ENCODE measurements at places on chromosomes 2 and 18.
A peak's percentile ranks its signal among the peaks of the same experiment; 100 is the strongest.

DNA sequence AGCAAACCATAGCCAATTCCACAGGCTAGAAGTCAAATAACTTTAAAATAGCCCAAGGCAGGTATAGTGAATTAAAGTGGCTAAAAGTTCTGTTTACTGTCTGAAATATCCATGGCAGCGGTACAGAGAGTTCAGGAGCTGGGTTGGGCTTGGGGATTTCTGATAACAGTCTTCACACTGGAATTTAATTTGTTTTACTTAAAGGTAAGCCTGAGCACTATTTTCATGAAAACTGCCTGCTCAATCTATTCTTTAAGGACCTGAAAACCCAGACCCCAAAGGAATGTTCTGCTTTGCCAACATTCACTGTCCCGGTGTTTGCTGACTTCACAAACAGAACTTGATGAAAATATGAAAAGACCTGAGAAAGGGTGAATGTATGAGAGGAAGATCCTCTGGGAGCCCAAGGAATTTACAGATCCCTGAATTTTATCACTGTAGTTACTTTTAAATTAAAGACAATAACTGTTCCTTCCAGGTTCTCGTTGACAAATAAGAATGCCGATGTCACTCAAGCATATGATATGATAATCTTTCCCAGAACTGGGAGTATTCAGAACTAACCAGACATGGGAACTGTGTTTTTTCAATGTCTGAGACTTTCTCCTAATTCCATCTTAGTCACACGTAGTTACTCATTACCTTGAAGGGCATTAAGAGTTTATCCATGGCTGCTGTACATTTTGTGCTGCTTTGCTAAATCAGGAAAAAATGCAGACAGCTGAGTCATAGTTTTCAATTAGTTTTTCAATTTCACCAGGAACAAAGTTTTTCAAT lies 28.3 kb upstream of the ITGB6 start:
- peak; percentile 94 for DNase-seq

- DNase-seq: no peak
Observed at GRCh38 chr2:241853651-241854341, 4.9 kb downstream of the PDCD1 start.

- DNase-seq: no peak
Observed at GRCh38 chr2:237972936-237973335, 6.1 kb downstream of the UBE2F start.

DNA sequence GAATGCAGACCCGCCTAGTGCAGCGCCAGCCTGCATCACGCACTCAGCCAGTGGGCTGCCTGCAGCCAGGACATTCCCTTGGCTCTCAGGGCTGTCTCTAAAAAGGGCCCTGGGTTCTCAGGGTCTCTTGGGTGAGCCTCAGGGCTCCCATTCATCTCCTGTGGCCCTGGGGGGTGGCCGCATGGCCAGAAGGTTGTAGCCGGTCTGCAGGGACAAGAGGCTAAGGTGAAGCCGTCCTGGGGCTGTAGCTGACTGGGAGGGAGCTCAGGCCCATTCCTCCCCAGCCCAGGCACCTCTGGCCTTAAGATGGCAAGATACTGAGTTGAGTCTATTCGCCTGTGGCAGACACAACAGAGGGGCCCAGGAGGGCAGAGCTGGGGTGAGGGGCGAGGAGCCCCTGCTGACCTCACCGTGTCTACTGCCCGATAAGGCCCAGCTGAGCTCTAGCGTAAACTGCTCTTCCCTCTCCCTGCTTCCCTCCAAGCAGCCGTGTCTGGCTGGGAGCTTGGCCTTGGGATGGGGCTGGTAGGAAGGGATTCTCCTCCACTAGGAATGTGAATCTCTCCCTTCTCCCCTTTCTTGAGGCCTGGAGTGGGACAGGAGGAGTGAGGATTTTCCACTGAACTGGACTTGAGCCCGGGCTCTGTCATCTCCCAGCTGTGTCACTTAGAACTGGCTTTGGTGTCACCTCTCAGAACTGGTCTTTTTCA lies 37.9 kb downstream of the INHBB start:
- DNase-seq: no peak

- DNase-seq: no peak
Observed at GRCh38 chr2:172373766-172374165, 53.6 kb upstream of the ITGA6 start.

- no peak for DNase-seq
Observed at GRCh38 chr2:239732666-239733010, 292.5 kb downstream of the NDUFA10 start.

DNA sequence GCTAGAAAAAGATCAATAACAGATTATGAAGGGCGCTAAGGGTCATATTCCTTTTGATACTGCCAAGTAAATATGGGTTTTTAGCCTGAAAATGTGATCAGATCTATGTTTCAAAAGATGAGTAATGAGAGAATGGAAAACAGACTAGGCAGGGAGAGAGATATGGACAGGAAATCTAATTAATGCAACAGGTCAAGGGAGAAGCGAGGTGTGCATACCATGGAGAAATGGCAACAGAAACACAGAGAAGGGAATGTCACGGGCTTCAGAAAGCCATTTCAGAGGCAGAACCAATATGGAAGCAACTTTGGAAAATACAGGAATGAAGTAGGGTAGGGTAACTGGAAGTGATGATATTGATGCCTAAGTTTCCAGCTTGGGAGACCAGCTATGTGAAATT lies 69.3 kb downstream of the SIGLEC15 start:
- DNase-seq: no peak

DNA sequence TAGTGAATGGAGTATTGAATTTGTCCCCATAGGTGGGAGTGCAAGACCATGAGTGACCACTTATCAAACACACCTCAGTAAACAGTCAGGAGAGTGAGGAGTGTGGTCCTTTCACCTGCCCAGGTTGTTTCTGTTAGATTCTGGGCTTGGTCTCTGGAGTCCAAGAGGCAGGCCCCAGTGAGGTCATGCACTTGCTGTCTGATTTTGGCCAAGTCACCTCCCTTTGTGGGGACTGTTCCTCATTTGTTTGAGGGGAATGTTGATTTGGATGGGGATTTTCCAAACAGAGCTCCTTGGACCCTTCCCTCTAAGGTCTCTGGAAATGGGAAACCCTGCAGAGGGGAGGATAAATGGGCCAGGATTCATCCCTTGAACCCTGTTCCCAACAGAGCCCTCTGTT lies 7.3 kb downstream of the IL1RN start:
- DNase-seq: no peak

GRCh38 chr2:69156624-69157023 lies 143.6 kb downstream of the ANTXR1 start:
- no peak for DNase-seq

- no peak for DNase-seq
Observed at GRCh38 chr2:97712693-97713295, 582 bp upstream of the ZAP70 start.

DNA sequence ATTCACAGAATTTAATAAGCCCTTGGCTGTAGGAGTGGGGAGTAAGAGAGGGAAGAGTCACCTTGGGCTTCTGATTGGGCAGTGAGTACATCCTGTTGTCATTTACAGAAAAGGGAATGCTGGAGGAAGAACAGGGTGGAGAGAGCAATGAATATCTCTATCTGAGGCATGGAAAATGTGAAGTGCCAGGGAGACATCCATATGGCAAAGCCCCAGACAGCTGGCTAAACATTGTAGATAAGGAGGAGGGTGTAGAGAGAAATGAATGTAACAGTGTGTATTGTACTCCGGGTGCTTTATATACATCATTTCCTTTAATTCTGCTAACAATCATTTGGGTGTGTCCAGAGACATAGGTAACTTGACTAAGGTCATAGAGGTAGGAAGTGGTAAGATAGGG lies 103.5 kb downstream of the UPP2 start:
- DNase-seq: no peak

DNA sequence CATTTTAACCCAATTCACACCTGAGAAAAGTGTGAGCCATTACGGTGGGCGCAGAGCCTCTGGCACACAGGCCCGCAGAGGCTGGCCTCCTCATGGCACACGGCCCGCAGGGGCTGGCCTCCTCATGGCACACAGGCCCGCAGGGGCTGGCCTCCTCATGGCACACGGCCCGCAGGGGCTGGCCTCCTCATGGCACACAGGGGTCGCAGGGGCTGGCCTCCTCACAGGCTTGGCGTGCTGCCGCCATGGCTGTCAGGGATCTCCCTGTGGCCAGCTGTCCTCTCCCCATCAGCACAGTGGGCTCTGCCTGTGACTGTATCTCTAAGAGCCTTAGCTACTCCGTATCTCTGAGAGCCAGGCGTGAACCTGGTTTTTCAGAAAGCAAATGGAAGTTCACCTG lies 24.6 kb downstream of the ANO7 start:
- DNase-seq: no peak

DNA sequence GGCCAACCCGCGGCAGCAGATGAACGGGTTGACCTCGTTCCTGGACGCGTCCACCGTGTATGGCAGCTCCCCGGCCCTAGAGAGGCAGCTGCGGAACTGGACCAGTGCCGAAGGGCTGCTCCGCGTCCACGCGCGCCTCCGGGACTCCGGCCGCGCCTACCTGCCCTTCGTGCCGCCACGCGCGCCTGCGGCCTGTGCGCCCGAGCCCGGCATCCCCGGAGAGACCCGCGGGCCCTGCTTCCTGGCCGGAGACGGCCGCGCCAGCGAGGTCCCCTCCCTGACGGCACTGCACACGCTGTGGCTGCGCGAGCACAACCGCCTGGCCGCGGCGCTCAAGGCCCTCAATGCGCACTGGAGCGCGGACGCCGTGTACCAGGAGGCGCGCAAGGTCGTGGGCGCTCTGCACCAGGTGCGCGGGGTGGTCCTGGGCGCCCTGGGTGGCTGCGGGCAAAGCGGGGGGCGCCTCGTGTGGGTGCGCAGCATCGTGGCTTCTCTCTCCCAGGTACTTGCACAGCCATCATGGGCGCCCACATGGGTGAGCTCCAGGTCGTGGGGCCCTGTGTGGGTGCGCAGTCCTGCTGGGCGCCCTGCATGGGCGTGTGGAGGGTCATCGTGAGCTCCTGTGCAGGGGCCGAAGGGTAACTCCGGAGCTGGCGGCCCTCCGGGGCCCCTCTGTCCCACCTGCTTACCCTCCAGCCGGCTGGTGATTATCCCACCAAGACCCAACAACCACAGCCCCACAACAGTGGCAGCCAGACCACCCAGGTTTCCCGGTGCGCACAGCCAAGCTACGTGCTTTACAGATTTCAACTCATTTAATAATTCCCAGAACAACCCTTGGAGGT lies 64.2 kb downstream of the TPO start:
- DNase-seq: no peak

DNA sequence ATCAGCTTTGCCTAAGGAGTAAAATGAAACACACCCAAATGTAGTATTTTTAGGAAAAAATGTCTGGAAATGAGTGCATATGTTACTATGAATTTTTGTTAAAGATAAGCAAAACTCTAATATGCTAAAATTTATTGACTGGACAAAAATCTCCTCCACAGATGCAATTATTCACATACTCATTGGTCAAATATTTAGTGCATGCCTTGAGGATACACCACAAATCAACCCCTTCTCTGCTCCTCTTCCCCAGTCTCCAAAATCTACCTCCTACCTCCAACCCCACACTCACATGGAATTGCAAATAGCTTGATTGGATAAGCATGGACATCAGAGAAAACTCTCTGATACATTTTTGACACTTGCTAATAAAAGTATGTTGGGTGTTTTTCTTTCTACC lies 95.6 kb upstream of the CDC42EP3 start:
- DNase-seq: no peak

- DNase-seq: no peak
Observed at GRCh38 chr2:123002660-123003248, 1022.3 kb upstream of the CNTNAP5 start.

DNA sequence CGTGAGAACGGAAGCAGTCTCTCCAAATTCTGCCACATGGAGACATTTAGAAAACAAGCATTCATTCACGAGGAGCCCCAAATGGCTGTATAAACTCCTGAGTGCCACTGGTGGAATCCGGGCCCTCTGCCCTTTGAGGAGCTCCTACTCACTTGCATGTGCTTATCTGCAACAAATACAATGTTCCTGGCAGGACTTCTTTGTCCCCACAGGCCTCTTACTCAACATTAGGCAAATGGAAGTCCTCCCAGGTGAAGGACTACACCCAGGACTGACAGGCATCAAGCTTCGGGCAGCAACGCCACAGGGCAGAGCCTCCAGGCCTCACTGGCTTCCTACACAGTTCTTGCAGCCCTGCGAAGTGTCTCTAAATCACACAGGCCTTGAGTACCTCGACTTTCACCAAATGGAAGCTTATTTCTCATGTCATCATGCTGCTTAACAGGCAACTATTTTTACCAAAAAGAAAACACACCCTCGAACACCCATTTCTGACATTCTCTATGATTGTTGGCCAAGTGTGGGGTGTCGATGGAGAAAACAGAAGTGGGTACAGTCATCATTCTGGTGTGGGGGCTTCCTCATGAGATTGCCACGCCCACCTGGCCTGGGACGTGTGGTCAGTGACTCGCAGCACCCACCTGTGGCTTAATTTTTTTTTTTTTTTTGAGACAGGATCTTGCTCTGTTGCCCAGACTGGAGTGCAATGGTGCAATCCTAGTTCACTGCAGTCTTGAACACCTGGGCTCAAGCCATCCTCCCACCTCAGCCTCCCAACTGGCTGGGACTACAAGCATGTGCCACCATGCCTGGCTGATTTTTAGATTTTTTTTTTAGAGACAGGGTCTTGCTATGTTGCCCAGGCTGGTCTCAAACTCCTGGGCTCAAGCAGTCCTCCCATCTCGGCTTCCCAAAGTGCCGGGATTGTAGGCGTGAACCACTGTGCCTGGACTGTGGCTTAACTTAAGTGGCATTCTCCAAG lies 186.8 kb upstream of the GLI2 start:
- DNase-seq: no peak

- DNase-seq: peak; percentile 64
Observed at GRCh38 chr18:5600378-5601071, 56.7 kb upstream of the EPB41L3 start.

- DNase-seq: no peak
Observed at GRCh38 chr2:234450431-234451124, 46.3 kb downstream of the ARL4C start.

- no peak for DNase-seq
Observed at GRCh38 chr2:34836361-34836760, 1237.3 kb upstream of the FAM98A start.

GRCh38 chr2:209817844-209818271 lies 46.2 kb downstream of the UNC80 start:
- no peak for DNase-seq

- DNase-seq: peak; percentile 53
Observed at GRCh38 chr2:232142049-232142448, 180.5 kb downstream of the DIS3L2 start.

GRCh38 chr2:170227507-170227947 lies 49.6 kb downstream of the MYO3B start:
- DNase-seq: no peak

DNA sequence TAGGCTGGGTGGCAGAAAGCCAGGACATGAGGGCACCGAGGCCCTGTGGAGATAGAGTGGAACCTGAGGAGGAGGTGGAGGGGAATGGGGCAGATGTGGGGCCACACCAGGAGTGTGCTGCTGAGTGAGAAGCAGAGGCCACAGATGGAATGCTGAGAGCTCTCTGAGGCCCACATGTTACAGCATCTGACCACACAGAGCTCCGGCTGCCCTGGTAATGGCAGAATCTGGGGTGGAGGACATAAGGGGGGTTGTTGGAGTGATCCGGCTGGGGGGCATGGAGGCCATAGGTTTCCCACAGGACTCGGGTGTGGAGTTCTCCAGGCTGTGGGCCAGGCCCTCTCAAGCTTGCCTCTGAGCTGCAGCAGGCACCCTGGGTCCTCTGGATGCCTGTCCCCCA lies 3.8 kb downstream of the MZT2B start:
- no peak for DNase-seq
